NCI-H460 (cell line): ENCODE measurements at places on chromosomes 6 and 20.

- no peak for DNase-seq
Observed at GRCh38 chr6:138287144-138287955, 69.1 kb upstream of the PBOV1 start.

- DNase-seq, result no peak
Observed at GRCh38 chr20:8127553-8128255, 4.4 kb upstream of the PLCB1 start.

- DNase-seq, result peak; percentile 17
Observed at GRCh38 chr6:80742481-80742880, 636.0 kb downstream of the BCKDHB start.

GRCh38 chr6:16425881-16426615 lies 187.7 kb downstream of the GMPR start:
- DNase-seq, result no peak

GRCh38 chr6:381742-382461 lies 9.7 kb upstream of the IRF4 start:
- DNase-seq, result no peak

DNA sequence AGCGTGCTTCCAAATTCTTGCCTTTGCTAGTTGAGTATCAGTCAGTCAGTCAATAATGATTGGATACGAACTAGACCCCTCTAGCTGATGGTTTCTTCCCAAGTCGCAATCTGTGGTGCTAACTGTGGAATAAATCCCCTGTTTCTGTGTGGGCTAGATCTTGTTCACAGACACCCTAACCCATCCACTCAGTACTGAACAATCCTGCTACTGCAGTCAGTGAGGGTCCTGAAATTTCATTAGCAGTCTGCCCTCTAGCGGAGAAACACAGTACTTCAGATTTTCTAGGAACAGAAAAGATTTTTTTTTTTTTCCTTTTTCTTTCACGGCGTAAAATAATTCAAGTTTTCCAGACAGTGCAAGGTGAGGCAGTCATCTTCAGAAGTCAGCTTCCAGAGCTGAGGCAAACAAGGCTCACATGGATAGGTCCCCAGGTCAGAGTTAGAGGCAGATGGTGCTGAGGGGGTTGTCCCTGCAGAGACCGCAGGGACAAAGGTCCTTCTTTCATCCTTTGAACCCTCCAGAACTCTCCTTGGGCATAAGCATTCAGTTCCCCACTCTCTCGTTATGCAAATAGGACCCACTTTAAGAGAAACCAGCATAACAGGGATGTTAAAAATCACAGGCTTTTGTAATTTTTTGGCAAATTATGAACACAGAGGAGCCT lies 119.6 kb downstream of the SCML4 start:
- no peak for DNase-seq

DNA sequence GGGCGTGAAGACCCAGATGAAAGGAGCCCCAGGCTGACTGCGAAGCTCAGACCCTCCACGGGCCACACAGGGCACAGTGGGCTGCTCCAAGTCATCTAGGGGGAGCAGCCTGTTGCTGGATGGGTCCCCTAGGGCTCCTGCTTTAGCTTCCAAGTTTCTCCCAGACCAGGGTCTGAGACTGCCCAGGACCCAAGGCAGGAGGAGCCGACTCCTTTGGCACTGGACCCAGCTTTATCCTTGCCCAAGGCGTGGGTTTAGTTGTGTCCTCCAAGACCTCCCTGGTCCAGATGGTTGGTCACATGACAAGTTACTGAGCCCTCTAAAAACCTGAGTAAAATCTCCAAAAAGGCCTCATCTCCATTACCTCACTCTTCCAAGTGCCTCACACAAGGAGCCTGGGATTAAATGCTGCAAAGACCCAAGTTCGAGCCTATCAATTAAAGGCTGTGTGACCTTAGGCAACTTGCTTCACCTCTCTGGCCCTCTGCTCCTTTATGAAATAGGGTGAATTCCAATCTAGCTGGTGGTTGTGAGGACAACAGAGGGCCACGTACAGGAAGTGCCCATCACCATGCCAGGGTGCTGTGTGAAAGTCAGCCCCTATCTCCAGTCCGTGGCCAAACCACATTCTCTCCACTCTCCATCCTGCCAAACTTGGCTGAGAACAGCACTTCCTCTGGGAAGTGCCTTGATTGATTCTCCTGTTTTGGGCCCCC lies 2.5 kb downstream of the NECAB3 start:
- DNase-seq, result no peak

GRCh38 chr6:165055231-165055630 lies 254.2 kb downstream of the C6orf118 start:
- DNase-seq, result no peak

DNA sequence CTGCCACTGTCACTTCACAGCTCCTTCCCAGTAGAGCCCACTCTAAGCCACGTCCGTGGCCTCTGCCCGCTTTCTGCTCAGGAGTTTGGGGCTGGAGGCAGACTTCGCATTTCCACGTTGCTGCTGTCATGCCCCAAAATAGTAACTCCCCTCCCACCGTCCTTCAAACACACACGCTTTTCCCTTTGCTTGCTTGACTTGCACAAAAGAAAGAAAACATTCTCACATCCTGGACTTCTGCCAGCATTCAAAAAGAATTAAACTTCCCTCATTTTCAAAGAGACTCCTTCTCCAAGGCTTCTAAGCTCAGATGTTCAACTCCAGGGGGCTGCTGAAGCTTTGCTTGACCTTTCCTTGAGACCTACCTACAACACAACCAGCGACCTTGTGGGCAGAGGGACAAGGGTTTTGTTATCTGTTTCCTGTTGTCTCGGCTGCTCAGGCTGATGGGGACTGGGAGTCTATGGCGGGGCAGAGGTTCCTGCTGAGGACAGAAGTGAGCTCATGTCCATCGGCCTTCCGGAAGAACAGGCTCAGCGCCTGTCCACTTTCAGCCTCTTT lies 263.8 kb upstream of the FOXQ1 start:
- DNase-seq, result no peak

DNA sequence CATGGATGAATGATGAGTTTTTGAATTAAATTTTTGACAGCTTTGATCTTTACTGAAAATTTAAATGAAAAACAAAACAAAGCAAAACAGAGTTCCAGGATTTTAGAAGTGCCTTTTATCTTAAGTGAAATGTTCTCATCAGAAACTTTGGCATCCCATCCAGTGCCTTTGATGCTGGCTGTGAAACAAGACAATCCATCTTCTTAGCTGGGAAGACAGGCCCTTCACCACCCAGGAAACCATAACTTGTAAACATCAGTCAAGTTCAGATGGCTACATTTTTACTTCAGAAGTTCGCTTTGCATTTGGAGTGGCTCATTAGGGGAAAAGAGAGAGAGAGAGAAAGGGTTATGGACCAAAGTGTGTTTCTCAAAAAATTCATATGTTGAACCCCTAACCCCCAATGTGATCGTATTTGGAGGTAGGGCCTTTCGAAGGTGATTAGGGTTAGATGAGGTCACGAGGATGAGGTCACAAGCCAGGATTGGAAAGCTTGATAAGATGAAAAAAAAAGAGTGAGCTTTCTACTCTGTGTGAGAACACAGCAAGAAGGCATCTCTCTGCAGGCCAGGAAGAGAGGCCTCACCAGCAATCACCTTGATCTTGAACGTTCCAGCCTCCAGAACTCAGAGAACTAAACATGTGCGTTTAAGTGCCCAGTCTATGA lies 366.5 kb downstream of the PRKN start:
- no peak for DNase-seq

- DNase-seq, result no peak
Observed at GRCh38 chr20:8583566-8584043, 451.5 kb downstream of the PLCB1 start.

DNA sequence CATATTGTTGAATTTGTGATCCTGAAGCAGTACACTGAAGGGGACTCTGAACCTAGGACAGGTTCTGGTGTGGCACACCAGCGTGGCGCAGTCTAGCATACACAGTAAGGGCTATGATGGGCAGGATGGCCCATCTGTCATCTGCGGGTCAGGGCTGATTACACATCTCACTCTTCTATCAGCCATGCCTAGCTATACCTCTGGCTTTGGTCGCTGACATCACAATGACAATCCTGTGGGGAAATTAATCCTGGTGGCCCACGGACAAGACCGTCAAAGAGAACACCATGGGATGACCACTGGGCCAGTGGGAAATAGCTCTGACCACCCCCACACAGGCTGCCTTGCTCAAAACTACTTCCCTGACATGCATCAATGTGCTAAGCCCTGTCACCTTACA lies 2.8 kb downstream of the SNHG17 start:
- no peak for DNase-seq

GRCh38 chr20:44011251-44011940 lies 96.7 kb downstream of the TOX2 start:
- no peak for DNase-seq

DNA sequence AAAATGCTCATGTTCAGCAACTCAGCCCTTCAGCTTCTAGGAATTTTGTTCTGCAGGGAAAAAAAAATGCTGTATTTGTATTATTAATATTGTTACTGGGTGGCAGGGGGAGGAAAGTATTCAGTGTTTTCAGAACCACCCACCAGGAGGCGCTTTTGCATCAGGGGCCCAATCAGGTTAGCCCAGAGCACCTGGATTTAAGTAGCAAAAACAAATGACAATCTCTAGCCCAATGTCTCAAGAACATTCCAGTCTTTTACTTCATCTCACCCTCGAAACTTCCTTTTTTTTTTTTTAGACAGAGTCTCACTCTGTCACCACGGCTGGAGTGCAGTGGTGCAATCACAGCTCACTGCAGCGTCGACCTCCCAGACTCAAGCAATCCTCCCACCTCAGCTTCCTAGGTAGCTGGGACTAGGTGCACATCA lies 635 bp upstream of the C20orf203 start:
- peak; percentile 47 for DNase-seq

GRCh38 chr20:24994470-24995368 lies 2.2 kb upstream of the APMAP start:
- DNase-seq, result peak; percentile 81

DNA sequence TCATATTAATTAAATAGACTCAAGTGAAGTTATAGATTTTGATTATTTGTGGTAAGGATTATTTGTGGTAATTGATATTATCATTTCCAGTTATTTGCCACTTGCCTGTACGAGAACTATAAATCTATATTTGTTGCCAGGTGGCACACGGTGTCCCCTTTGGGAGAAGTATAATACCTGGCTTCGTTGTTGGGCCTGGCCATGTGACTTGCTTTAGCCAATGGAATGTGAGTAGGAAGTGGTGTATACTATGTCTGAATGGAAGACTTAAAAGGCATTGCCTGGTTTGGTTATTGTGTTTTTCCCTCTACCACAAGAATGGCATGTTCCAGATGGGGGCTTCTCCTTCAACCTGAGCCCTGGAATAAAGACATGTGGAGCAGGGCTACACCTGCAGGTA lies 228.1 kb downstream of the CDC5L start:
- DNase-seq, result no peak

DNA sequence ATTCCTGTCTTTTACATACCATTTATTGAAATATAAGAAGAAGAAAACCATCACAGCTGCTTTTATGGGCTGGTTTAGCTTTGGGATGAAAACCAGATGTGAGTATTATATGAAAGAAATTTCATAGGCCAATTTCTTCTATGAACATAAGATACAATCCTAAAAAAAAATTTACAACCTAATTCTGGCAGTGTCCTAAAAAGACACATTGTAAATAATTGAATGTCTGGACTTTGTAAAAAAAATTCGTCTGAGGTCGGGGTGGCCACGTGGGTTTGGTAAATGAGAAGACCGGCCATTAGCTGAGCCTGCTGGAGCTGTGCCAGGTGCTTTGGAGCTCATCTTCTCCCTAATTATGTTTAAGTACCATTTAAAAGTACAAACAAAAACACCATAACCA lies 26.8 kb downstream of the DACT2 start:
- DNase-seq, result no peak

DNA sequence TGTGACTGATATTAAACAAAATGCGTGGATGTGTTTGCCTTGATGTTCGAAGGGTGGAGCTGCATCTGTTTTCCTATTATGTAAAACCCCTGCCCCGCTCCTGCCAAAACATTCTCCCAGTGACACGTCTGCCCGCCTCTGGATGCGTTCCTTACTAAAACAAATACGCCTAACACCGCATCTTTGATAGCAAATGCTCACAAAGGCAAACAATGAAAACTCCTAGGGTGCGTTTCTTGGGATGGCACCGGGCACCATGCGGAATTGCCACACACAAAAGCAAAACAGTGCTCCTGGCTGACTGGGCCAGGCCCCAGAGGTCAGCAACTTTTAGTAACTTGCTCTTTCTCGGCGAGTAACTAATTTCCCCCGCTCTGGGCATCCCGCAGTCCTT lies 9.0 kb upstream of the FOXC1 start:
- no peak for DNase-seq

DNA sequence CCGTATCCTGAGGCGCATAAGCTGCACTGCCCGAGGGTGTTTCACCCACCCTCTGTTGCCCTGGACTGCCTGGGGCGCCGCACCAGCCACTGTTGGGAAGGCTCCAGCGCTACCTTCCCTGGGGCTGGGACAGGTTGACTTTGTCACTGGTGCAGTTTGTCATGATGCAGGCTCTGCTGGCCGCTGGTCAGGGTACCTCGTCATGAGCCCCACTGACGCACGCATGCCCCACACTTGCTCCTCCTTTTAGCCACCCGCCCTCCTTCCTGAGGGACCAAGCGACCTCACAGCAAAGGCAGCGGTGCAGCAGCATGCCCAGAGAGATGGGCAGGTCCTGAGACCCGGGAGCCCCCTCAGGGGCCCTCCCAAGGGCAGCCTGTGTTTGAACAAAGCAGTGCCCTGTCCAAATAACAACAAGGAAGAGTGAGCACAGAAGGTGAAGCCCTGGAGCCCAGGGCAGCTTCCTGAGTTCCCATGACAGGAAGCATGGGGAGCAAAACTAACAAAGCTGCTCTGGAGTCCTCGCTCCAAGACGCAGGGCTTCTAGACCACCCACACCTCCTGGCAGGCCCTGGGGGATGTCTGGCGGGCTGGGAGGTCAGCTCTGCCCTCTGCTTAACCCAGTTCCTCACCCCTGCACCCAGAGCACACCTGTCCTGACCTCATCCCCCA lies 50.1 kb upstream of the SMOC2 start:
- no peak for DNase-seq

DNA sequence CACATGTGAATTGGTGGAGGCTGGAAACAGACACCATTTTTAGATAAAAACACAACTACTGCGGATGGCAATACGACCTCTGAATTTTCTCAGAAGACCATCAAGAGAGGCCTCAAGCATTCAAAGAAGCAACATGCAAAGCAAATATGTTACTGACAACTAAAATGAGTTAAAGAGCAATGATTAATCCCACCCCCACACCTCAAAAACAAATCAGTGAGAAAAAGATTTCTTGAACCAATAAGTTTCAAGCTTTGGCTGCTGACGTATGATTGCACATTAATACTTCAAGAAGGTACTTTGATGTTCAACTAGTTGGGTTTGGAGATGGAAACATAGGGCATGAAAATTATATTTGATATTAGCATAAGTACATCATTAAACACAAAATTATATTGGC lies 982 bp downstream of the MMUT start:
- no peak for DNase-seq
